ENCODE measurements at places on chromosomes 2 and 18.

DNA sequence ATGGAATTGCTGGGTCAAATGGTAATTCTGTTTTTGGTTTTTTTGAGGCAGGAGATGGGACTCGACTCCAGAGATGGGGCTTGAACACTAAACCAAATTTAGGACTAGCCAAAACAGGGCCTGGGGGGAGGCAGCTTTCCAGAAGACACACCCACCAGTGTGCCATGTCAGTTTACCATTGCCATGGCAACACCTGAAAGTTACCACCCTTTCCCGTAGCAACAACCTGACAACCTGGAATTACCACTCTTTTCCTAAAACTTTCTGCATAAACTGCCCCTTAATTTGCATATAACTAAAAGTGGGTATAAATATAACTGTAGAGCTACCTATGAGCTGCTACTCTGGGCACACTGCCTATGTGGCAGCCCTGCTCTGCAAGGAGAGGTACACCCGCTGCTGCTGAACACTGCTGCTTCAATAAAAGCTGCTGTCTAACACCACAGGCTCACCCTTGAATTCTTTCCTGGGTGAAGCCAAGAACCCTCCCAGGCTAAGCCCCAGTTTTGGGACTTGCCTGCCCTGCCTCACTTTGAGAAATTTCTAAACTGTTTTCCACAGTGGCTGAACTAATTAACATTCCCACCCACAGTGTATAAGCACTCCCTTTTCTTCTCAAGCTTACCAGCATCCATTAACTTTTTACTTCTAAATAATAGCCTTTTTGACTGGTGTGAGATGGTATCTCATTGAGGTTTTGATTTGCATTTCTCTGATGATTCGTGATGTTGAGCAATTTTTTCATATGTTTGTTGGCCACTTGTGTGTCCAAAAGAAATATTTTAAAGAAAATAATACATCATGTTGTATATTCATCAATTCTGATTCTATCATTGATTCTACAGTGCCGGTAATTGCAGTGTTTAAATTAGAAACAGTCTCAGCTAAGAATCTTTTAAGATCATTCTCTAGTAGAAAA is 10.6 kb downstream of the CDK15 start:
- no peak for DNase-seq

DNA sequence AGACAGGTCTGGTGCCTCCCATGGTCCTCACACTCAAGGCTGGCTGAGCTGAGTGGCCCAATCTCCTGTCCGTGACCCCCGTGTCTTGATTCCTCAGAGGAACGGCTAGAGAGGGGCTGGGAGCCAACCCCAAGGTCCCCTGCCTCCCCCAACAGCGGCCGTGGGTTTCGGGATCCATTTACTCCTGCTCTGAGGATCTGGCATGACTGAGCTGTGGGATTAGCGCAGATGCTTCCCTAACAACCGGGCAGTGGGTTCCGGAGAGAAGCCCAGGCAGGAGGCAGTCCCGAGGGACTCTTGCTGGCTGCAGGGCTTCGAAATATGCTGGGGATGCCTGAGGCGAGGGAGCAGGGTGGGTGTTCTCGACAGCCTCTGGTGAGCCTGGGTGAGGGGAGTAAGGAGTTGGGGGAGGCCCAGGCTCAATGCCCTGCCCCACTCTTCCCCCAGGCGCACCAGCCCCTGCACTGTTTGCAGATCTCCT is 18.9 kb downstream of the GPR35 start:
- peak; percentile 45 for DNase-seq

GRCh38 chr2:181957668-181958067 is 28.0 kb upstream of the PPP1R1C start:
- DNase-seq = no peak

DNA sequence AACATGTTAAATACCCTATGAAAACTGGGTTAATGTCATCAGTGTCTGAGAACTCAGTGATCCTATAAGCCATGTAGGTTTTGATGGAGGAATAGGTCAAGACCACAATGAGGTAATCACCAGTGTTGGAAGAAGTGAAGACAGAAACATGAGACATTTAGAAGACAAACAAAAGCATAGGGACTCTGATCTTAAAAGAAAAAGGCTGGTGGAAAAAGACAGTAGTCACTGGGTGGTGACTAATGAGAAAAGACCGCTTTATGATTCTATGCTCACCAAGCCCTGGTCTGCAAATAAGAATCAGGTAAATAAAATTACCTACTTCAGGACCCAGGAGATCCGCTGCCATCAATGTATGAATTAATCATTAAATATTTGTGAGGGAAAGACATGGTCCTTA is 271.9 kb downstream of the GPD2 start:
- no peak for DNase-seq

DNA sequence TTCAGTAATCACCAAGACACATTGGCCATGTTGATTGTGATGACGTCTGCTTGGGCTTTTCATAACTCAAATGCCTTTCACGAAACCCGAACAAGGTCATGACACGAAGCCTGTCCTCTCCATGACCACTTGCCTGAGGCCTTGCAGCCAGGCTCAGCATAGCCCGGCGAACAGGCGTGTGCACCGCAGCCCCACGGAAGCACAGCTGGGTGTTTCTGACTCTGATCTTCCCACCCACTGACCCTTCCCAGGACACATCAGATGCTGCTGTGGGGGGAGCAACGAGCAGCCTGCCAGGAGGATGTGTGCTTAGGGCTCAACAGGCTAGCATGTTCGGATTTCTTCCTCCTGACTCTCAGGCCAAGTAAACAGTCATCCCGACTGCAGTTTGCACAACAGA is 369.4 kb upstream of the SALL3 start:
- DNase-seq = no peak

Data from eye (tissue), 1 donor.